ENCODE measurements at places on chromosomes 1 and 21. TPM values are rescaled to one million over a fixed set of nuclear protein-coding genes. Genes with fewer than 3 reads are reported as not detected.

DNA sequence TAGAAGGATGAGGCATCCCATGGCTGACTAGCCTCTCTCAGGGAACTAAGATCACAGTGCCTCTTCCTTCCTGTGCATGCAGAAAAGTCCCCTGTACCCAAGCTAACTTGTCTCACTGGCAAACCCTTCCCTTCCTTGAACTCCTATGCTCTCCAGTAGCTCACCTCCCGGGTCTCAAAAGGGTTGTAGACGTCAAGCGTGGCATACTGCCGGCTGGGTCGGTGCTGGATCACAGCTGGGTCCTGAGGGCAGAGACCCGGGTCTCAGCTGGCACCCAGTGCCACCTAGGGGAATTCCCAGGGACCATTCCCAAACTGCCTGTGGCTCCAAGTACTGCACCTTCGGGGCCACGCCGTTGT lies 688 bp downstream of the SCAMP3 start:
- no peak for DNase-seq

The CCNL2 gene
- 174 TPM for polyA plus RNA-seq

GRCh38 chr1:30589083-30589482 lies 134.3 kb downstream of the MATN1 start:
- DNase-seq = no peak

DNA sequence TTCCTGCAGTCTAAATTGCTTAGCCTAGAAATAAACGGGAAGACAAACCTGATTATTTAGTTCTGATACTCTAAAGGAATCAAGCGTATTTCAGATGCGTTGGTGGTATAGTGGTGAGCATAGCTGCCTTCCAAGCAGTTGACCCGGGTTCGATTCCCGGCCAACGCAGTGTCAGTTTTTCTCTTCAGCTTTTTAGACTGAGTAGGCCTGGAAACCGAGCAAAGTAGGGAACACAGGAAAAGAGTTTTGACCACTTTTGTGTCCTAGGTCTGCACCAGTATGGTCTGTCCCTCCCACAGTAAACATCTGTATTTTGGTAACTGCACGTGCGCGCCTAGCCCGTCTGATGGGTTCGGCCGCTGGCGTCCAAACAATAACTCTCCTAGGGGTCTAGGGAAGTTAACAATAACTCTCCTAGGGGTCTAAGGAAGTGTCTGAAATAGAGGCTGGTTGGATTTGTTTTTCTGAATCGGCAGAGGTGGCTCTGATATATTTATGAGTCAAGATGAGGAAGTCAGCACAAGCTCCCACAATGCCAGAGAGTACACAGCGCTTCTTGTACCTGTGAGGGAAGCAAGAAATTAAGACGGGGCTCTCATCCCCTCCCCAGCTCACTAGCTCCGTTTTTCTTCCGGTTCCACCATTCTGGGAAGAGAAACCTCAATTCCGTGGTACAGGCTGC lies 15.6 kb upstream of the HJV start:
- DNase-seq = peak; percentile 88

GRCh38 chr1:219088778-219089557 lies 84.7 kb upstream of the LYPLAL1 start:
- no peak for DNase-seq

GRCh38 chr1:161274874-161275273 lies 16.3 kb downstream of the PCP4L1 start:
- DNase-seq = no peak

DNA sequence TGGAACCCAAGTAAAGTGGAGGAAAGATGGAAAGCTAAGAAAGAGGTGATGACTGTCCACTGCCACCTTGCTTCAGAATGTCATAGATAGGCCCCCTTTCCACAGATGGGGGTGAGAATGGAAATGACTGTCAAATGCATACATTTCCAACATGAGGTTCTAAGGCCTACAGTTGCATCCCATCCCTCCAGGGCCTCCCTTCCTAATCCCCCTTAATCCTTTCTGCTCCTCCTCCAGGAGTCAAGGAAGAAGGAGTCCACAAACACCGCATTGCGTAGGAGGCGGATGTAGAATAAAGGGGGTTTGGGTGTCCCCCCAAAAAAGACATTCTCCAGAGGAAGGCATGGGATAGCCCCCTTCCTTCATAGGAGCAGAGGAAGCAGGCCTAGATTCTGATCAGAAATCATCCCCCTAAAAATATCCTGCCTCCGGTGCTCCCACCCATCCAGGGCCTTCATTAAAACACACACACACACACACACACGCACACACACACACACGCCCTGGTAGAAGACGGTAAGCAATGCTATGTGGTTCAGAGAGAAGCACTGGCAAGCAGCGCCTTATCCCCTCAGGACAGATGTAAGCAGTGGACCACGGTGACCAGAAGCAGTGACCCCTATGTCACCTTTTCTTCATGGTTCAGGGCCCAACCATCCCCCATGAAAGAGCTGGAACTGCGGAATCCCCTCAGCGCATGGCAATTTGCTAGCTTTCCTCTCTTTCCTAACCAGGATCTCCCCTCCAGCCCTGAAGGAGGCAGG lies 2.0 kb downstream of the SV2A start:
- no peak for DNase-seq

DNA sequence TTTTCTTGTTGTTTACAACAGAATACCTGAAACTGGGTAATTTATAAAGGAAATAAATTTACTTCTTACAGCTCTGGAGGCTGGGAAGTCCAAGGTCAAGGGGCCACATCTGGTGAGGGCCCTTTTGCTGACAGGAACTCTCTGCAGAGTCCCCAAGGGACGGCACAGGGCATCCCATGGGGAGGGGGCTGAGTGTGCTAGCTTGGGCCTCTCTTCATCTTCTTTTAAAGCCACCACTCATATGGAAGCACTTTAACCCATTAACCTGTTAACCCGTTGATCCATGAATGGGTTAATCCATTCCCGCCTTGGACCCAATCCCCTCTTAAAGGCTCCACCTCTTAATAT lies 76.3 kb downstream of the OBSCN start:
- no peak for DNase-seq

DNA sequence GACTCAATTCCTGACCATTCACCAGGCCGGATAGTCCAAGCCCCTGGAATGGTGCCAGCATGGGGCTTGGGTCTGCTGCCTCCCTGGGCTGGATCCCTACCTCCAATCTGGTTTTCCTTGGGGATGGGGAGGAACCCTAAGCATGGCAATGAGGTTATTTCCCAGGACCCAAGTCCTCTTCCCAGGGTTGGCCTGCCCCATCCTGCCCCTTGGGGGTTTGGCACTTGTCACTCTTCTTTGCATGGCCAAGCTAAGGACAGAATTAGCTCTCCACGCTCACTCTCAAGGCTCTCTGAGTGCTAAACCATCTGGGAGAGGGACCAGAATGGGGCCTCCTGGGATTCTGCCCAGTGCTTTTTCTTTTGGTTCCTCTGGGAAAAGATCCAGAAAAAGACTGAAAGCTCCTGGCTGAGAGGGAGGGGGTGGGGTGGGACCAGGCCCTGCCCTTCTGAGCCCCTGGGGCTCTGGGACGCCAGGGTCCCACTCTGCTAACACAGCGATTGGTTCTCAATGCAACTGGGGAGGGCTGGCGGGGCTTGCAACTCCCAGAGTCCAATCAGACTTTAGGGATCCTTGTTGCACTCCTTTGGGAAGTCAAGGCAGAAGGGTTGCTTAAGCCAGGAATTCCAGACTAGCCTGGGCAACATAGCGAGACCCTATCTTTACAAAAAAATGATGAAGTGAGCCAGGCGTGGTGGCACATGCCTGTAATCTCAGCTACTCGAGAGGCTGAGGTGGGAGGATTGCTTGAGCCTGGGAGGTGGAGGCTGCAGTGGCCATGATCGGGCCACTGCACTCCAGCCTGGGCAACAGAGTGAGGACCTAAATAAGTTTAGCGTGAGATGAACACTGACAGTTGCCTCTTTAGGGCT lies 52.7 kb downstream of the DHRS3 start:
- no peak for DNase-seq

The SNX27 gene
- 20.9 TPM for polyA plus RNA-seq

GRCh38 chr1:185734929-185735700 lies 924 bp downstream of the HMCN1 start:
- peak; percentile 17 for DNase-seq

DNA sequence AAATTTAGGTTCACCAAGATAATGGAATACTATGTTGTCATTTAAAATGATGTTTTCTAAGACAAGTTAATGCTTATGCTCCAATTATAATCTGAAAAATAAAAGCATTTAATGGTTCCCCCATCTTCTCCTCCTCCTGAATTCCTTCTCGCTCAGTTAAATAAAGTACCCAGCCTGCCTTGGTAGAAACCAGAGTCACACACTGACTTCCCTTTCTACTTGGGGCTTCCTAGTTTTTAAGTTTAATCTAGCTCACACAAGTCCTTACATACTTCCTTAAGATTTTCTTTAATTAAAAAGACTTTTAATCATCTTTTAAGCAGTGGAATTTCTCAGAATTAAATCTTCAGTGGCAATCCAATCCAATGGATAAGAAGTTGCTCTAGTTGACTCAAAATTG lies 32.9 kb downstream of the CD58 start:
- DNase-seq = no peak

The FYB2 gene
- 0.59 TPM for polyA plus RNA-seq
